ENCODE measurements at places on chromosomes 6 and 20.

- DNase-seq = no peak
These were observed 80.8 kb upstream of the FUCA2 start for GRCh38 chr6:143592335-143592734.

- no peak for DNase-seq
These were observed 60.8 kb downstream of the PRDM1 start for GRCh38 chr6:106146852-106147351.

GRCh38 chr6:163418311-163419029, 4.0 kb downstream of the QKI start:
- no peak for DNase-seq

DNA sequence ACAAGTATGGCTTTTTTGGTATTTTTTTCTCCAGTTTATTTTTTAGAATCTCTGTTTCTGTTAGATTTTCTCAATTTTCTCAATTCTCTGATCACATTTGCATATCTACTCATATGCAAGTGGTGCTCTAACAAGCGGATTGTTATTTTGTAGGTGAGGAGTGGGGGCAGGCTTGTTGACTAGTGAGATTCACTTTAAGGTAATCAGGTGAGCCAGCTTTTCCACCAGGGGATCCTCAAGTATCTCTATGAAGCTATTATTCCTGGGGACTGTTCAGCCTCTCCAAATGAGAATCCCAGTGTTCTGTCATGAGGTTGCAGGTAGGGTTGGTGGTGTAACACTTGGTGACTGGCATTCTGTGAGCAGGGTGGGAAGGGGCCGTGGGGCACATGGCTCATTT, 274.3 kb upstream of the FERMT1 start:
- DNase-seq = no peak

- DNase-seq = no peak
These were observed 51.5 kb upstream of the SMIM29 start for GRCh38 chr6:34300332-34300751.

- DNase-seq = no peak
These were observed 14.0 kb upstream of the MRGBP start for GRCh38 chr20:62782149-62782892.

GRCh38 chr6:82877213-82878195, 188.1 kb downstream of the UBE3D start:
- DNase-seq = no peak

DNA sequence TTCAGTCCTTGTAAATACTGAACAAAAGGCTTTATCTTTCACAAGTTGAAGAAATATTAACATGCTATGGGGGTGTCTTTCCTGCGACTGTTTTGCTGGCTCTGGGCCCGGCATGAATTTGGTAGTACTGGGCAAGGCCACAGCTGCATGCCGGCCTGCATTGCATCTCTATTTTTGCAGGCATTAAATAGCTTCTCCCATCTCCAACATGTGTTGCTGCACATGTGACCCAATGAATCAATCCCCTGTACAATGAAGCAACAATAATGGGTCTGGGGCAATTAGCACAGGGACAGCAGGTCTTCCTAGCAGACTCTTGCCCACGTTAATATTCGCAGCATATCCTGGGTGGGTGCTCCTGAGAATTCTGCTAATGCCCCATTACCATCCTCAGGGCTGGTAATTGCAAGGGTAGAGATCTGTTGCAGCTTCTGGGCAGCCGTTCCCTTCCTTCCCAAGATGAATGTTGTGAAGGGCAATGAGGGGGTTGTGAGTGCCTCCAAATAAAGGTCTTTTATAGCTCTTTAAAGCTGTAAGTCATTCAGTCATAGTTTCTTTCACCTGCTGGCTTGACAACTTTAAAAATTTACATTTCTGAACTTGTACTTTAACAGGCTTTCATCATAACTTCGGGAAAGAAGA, 24.3 kb upstream of the CDYL start:
- no peak for DNase-seq

GRCh38 chr6:87436435-87436834, 28.7 kb downstream of the CFAP206 start:
- peak; percentile 39 for DNase-seq

- no peak for DNase-seq
These were observed 82.7 kb upstream of the TOP1 start for GRCh38 chr20:40945754-40946450.

GRCh38 chr6:170198298-170198697, 92.6 kb downstream of the DLL1 start:
- DNase-seq = no peak

DNA sequence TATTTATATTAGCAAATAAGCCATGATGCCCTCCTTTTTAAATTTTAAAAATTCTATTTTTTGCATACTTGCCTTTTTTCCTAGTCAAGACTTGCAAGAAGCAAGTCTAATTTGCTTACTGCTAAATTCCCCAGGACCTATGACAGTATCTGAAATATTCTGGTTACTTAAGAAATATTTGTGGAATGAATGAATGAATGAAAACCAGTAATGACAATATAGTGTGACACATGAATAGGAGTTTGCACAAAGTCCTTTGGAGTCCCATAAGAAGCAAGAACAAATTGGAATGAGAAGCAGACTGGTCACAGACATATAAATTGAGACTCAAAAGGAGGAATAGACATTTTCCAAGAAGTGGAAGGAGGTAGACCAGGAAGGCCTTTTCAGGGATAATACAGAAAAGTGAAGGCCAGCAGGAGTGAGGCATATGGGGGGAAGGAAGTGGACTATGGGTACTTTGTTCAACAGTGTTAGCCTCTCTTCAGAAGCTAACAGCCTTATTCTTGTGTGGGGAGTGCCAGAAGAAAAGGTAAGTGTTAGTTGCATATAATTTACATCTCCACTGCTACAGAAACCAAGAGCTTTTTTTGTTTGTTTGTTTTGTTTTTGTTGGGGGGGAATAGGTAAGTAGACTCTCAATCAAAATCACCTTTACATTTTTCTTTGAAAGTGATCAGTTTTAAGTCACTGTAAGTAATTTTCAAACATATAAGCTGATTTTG, 93.6 kb upstream of the FAM184A start:
- DNase-seq = no peak

- no peak for DNase-seq
These were observed 68.7 kb upstream of the KCNK16 start for GRCh38 chr6:39391182-39391581.

- peak; percentile 68 for DNase-seq
These were observed 13.4 kb upstream of the FOXC1 start for GRCh38 chr6:1596088-1596852.

DNA sequence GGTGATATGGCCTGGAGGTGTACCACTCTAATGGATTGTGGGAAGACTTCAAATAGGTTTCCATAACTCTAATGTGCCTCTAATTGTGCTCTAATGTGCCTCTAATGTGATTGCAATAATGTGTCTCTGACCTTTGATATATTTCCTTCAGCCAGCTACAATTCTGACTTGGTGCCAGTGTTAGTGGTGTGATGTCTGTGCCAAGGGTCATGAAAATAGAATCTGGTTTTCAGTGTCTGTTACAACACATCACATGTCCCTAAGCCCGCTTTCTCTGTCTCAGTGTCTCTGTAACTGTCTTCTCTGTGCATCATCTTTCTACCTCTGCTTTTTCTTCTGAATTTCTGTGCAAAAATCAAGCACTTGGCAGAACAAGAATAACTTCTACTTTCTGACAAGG, 77.2 kb upstream of the ECI2 start:
- no peak for DNase-seq

- DNase-seq = no peak
These were observed 14.4 kb downstream of the PI3 start for GRCh38 chr20:45189067-45189609.

- DNase-seq = no peak
These were observed 22.7 kb upstream of the NUP153 start for GRCh38 chr6:17729223-17730077.

DNA sequence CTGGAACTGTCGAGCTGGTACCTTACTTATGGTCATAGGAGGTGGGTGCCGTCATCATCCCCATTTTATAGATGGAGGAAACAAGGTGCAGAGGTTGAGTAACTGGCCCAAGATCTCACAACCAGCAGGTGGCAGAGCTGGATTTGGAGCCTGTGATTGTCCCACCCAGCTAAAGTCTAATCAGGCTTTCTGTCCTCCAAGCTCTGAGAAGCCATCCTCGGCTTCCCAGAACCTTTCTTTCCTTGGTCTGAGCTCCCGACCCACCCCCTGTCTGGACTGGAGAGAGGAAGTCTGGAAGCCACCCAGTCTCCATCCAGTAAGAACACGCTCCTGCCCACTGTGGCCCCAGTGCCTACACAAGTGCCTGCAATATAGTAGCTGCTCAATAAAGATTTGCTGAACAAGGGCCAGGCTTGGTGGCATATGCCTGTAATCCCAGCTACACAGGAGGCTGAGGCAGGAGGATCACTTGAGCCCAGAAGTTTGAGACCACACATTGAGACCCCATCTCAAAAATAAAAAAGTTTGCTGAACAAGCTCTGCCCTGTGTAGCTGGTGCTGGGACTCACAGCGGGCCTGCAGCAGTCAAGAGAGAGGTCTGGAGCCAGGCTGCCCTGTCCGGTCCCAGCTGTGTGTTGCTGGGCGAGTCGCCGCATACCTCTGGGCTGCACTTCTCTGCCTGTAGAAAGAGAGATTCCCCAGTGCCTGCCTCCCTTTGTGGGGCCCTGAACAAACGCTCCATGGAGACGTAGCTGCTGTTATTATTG, 32.5 kb upstream of the DLGAP4 start:
- DNase-seq = no peak

DNA sequence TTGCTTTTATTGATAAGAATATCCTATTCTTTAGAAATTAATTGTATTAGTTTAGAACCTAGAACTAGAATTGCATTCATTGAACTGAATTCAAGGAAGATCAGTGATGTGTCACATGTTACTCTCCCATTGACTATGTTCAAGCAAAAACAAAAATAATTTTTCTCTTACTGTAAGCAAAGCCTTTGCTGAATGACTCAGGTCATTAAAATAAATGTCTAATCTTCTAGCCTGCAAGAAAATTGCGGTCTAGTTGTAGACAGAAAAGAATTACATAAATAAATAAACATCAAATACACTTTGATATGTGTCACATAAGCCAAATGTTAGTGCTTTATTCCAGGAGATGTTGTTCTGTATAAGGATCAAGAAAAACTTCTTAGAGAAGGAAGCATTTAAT, 387.9 kb downstream of the ADGRB3 start:
- DNase-seq = no peak

DNA sequence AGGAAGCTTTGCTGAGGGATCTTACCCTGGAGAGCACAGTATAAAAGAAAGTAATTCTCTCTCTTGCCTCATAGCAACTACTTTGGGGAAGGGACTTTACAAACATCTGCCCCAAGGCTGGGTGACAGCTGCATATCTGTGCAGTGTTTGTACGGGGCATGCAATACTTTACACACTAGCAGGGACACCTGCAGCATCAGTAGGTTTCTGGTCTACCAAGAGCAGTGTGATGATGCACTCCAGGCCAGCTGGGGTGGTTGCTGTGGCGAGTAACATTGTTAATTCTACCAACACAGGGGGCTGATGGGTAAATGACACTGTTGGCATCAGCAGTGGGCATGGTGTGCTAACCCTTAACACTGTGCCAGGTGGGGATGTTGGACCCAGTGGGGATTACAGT, 48.0 kb downstream of the ADTRP start:
- no peak for DNase-seq

GRCh38 chr20:32806356-32806755, 13.4 kb upstream of the MAPRE1 start:
- no peak for DNase-seq

DNA sequence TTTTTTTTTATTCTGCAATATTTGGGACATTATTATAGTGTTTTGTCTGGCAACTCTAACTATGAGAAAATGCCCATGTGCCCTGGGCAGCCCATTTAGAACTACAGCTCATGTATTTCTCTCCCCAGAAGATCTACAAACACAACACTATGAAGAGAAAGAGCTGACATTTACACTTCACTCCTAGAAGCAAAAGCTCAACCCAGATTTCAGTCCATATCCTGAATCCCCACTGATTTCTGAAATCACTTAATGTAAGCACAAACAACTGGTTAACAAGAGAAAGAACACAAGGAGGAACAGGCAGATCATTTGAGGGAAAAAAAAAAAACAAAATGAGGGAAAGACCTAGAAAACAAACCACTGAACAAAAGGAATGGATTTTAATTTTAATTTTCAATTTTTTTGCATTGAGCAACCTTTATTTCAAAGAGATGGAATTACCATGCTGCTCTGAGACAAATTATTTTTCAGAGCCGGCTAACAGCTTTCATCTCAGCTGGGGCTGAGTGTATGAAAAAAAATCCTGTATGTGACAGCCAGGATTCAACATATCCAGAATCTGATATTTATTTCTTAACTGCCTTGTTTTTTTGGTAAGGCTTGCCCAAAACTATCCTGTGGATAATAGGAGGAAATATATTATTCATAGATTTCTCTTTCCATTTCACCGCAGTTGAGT, 32.5 kb downstream of the KIAA0319 start:
- DNase-seq = no peak

DNA sequence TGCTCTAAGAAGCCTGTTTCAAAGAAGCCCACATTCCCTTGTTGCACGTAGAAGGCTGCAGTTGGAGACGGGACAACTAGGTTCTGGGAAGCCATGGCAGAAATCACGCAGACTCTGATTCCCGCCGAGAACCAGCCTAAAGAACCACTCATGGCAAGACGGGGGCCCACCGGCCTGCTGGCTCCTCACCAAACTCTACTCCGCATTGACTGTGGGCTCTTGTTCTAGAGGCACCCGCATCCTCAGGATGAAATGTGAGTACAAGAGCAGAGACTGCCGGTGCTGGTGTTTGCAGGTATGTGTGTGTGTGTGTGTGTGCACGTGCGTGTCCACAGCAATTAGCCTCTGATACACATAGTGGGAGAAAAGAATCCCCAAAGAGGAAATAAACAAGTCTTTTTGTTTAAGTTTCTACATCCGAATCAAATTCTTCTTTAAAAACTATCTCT, 42.3 kb upstream of the NR2E1 start:
- DNase-seq = no peak

GRCh38 chr6:128235556-128235955, 284.8 kb downstream of the PTPRK start:
- no peak for DNase-seq

DNA sequence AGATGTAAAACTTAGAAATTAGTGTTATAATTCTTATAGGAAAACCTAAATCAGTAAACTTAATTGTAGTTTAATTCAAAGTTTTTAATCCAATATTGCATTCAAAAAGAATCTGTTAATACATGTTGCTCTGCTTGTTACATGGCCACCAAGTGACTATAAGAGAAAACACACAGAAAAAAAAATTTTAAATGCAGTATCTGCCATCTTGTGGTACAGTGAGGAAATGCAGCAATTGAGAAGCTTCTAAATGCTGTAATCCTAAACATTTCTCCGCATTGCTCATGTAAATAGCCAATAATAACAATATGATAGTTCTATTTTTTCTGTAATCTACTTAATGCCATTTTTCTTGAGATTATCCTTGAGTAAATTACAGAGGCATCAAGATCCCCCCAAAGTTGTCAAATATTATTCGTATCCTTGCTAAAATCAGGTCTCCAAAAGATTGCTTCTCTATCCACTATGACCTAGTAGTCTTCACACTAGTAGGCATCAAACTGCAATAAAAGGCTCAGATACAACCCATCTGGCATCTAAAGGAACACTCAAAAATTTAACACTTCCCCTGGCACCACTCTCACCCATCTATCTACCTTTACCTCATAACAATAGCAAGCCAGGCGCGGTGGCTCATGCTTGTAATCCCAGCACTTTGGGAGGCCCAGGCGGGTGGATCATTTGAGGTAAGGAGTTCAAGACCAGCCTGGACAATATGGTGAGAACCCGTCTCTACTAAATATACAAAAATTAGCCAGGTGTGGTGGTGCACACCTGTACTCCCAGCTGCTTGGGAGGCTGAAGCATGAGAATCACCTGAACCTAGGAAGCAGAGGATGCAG, 34.6 kb downstream of the HDAC2 start:
- DNase-seq = no peak
